ENCODE measurements at places on chromosomes 13 and 19.
A peak's percentile ranks its signal among the peaks of the same experiment; 100 is the strongest.

GRCh38 chr19:2507109-2507508 is 31.2 kb downstream of the GADD45B start:
- no peak for DNase-seq

- DNase-seq: no peak
These were observed 420.6 kb downstream of the DCT start for GRCh38 chr13:94058821-94059360.

- DNase-seq: peak; percentile 87
These were observed 4.2 kb upstream of the DAND5 start for GRCh38 chr19:12965017-12965811.

- DNase-seq: no peak
These were observed 75.0 kb downstream of the TEX26 start for GRCh38 chr13:31007417-31007816.

- no peak for DNase-seq
These were observed 1.1 kb downstream of the TRIM13 start for GRCh38 chr13:49997955-49998354.

DNA sequence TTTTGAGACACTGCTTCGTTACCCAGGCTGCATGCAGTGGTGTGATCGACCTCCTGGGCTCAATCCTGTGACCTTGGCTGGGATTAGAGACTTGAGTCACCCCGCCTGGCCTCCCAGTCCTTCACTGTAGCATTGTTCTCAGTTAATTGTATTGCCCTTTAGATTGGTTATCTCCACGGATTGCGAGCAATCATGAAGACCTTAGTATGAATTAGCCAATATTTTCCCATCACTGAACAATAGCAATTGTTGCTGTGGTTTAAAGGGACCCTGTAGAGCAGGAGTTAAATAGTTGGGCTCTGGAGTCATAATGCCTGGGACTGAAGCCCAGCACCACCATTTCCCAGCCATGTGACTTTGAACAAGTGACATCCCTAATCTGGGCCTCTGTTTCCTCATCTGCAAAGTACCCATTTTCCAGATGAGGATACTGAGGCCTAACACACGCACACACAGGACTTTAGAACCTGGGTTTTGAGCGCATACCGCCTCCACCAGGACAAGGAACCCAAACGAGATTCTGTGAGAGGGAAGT is 8.4 kb downstream of the PPP1R14A start:
- no peak for DNase-seq

DNA sequence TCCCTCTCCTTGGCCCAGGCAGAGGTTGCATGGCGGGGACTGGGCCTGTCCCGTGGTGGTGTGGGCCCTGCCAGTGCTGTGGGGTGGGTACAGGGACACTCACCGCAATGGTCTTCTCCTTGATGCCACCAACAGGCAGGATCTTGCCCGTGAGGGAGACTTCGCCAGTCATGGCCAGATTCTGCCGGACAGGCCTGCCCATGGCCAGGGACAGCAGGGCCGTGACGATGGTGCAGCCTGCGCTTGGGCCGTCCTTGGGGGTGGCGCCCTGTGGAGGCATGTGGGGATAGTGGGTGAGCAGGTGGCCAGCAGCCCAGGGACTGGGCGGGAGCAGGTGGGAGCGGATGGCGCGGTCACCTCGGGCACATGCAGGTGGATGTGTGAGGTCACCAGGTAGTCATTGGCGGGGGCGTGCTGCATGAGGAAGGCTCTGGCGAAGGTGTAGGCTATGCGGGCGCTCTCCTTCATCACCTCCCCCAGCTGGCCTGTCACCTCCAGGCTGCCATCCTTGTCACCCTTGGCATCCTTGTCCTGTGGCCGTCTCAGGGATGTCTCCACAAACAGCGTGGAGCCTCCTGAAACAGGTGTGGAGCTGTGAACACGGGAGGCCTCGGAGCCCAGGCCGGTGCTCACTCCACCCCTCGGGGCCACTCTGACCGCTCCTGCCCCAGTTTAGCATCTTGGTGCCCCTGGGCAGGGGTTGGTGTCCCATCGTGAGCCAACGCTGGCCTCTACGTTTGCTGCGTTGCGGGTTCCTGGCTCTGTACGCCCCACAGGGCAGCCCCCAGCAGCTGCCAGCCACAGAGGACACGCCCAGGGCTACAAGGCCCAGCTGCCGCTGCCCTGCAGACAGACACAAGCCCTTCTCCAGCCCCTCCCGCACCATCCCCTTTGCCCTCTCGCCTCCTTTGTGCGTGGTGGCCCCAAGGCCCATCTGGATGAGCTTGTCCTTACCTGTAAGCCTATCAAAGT is 3.4 kb downstream of the RPL36 start:
- no peak for DNase-seq

- no peak for DNase-seq
These were observed 66.9 kb downstream of the NHLRC3 start for GRCh38 chr13:39105110-39105509.

GRCh38 chr13:41548031-41548430 is 90.7 kb downstream of the RGCC start:
- DNase-seq: no peak

GRCh38 chr13:21736926-21737325 is 66.1 kb downstream of the FGF9 start:
- DNase-seq: no peak

GRCh38 chr13:50905256-50905655 is 4.3 kb upstream of the RNASEH2B start:
- no peak for DNase-seq

DNA sequence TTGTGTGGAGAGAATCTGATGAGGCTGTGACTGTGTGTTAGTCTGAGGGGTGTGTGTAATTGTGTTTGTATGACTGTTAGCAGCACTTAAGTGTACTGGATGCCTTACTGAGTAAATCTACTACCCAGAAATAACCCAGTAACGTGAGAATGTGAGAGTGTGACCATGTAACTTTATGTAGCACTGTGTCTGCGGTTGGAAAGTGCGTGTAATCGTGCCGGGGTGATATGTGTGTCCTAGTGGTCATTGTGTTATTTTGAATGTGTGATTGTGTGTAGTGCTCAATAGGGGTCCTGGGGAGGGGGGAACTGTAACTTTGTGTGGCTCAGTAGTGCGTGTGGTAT is 550 bp downstream of the ZNF383 start:
- peak; percentile 10 for DNase-seq

DNA sequence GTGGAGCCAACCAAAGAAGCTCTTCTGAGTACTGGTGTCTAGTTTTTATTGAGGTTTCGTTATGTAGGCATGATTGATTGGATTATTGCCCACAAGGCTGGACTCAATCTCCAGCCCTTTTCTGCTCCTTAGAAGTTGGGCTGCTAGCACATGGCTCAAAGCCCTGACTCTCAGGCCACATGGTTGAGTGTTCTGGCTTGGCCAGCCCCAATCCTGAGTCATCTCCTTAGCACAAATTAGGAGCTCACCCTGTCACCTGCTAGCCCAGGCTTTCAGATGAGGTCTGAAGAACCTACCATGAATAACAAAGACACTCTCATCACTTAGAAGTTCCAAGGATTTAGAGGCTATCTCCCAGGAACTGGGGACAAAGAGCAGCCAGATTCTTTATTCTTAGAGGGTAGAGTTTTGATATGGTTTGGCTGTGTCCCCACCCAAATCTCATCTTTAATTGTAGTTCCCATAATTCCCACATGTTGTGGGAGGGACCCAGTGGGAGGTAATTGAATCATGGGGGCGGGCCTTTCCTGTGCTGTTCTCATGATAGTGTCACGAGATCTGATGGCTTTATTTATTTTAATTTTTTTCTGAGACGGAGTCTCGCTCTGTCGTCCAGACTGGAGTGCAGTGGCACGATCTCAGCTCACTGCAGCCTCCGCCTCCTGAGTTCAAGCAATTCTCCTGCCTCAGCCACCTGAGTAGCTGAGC is 11.3 kb downstream of the DPY19L3 start:
- DNase-seq: no peak

DNA sequence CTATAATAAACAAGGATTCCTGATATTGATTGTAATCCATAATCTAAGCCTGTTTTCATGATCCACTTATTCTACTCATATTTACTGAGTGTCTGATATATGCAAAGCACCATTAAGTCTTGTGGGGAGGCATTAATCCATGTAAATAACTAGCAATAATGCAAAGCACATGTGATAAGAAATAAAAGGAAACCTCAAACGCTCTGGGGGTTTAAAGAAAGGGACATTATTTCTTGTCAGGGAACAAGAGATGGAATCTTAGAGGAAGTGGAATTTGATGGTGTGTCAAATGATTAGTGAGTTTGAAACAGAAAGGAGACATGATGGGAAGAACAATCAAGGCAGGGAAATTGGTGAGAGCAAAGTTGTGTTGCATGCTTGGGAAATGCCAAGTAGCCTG is 57.4 kb upstream of the FLT1 start:
- no peak for DNase-seq

DNA sequence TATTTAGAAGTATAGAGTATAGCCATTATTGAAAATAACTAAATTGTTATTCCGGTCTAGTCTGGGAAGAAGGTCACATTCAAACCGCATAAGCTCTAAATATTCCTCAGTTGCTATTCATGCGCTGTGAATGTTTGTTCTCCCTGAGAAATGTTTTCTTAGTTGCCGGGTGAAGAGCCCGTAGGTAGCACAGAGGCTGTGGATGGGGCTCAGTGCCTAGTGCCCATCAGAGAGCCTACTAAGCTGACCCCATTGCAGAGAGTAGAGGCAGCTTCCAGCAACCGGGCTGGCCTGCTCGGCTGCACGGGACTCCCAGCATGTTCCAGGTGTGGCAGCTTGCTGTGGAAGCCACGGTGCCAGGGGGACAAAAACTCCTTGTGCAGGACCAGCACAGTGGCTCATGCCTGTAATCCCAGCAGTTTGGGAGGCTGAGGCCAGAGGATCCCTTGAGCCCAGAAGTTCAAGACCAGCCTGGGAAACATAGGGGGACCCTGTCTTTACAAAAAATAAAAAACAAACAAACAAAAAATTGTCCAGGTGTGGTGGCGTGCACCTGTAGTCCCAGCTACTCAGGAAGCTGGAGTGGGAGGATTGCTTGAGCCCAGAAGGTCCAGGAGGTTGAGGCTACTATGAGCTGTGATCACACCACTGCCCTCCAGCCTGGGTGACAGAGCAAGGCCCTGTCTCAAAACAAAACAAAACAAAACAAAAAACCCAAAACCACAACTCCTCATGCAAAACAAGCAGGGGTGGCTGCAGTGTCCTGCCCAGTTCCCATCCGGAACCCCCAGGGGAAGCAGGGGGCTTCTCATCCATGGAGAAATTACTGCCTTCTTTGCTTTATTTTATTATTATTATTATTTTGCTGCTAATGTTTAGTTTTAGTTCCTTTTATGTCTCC is 82.5 kb downstream of the KCTD15 start:
- no peak for DNase-seq

GRCh38 chr13:65990684-65991083 is 1239.5 kb downstream of the PCDH9 start:
- DNase-seq: no peak

DNA sequence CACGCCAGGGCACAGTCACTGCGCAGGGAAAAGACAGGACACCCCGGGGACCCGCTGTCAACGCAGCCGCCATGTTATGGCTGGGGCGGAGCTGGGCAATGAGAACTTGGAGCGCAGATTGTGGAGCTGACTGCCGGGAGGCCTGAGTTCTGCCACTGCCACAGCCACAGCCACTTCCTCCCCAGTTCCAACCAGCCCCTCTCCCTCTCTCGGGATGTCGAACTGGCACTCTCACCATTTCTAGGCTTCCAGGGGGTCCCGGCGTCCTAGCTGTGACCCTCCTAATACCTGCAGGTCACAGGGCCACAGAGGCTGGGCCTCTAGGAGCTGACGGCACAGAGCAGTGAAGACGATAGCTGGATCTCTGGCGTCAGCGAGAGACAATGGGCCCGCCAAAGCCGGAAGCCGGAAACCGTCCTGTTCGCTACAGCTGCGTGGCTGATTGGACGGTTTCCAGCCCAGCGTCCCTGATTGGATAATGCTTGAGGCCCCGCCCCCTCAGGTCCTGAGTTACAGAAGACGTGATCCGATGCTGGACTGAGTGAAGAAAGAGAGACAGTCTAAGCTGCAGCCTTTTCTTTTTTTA is at the start of gene ZNF506:
Gene ZNF506 (minus strand): TSS at position 385 of the 586 bp plus-strand sequence. CDS start 147 bp downstream, at position 238.
- peak; percentile 98 for DNase-seq

GRCh38 chr13:80086304-80086721 is 254.6 kb downstream of the SPRY2 start:
- no peak for DNase-seq

GRCh38 chr19:54173951-54174834 is 1.2 kb upstream of the TMC4 start:
- no peak for DNase-seq

DNA sequence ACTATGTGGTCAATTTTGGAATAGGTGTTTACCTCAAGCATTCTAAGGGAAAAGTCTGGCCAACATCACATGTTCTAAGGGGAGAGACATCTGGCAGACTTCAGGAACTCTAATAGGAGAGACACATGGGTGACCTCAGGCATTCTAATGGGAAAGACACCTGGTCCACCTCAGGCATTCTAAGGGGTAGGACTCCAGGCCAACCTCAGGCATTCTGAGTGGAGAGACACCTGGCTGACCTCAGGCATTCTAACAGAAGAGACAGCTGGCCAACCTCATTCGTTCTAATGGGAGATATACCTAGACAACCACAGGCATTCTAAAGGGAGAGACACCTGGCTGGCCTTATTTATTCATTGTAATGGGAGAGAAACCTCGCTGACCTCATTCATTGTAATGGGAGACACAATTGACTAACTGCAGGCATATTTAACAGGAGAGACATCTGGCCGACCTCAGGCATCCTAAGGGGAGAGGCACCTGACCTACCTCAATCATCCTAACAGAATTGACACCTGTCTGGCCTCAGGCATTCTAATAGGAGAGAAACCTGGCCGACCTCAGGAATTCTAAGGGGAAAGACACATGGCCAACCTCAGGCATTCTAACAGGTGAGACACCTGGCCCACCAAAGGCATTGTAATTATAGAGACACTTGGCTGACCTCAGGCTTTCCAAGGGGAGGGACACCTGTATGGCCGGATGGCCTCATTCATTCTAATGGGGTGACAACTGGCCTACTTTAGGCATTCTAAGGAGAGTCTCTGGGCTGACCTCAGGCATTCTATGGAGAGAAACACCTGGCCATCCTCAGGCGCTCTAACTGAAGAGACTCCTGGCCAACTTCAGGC is 1346.8 kb downstream of the UQCRFS1 start:
- no peak for DNase-seq

- no peak for DNase-seq
These were observed 45.2 kb downstream of the SOX21 start for GRCh38 chr13:94667190-94667589.

DNA sequence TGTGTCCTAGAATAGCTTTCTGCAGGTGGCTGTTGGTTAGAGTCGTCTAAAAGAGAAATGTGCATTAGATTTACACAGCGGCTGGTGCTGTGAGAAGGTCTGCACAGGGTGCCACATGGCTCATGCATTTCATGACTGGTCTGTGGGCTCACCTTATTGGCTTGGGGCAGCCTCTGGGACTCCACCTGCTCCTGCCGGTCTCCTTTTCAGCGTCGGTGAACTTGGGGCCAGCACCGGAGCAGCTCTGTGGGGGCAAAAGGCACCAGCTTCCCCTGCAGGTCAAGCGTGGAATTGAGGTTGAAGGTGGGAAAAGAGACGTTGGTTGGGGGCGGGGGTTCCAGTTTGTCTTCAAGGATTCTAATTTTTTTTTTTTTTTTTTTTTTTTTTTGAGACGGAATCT is 3.1 kb upstream of the PNMA8C start:
- DNase-seq: no peak

Measured in HL-60 (cell line).